OCI-LY7 (cell line): ENCODE measurements at places on chromosomes 3 and 15.
A peak's percentile ranks its signal among the peaks of the same experiment; 100 is the strongest.

DNA sequence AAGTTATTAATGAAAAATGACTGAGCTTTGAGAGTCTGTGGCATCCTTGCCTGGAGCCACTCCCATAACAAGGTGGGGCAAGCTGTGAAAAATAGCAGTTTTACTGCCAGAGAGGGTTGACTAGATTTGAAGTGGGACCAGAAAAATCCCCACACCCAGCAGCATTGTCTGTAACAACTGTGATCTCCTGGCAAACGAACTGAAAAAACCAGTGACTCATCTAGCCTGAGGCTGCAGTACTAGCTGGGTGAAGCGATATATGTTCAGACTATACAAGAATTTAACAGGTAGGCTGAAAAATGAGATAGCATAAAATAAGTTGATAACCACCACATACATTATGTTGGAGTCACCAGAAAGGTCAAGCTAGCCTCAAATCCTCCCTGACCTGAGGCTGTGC is 64.0 kb downstream of the DPH6 start:
- DNase-seq: no peak

- DNase-seq: no peak
These were observed 41.2 kb upstream of the CNOT10 start for GRCh38 chr3:32643816-32644215.

DNA sequence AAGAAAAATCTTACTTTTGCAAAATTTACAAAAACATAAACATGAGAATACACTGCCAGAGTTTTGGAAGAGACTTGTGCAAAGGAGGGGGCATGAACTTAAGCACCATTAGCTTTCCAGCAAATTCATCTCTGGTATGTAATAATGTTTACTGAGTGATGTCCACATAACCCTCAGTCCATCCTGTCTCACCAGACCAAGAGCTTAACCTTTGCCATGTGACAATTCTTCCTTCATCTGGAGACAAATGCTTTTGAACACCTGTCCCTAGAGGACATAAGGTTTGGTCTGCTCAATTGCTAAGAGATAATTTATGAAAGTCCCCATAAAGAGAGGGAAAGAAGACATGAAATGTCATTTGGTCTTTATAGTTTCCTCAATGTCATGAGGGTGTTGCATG is 412.3 kb downstream of the ERC2 start:
- DNase-seq: no peak

DNA sequence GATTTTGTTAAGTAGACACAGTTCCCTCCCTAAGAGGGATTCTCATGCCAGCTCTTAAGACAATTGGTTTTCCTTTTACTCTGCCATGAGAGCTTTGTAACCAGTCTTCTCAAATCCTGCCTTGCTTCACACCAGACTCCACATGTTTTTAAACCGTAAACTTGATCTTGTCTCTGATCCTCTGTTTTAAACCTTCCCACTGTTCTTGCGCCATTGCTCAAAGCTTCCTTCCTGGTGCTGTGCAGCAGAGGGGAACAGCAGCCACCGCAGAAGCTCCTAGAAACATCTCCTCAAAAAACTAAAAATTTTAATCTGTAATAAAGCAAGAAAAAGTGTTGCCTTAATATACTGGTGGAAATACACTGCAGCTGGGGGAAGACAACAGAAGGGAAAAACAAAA is 154.5 kb upstream of the SATB1 start:
- DNase-seq: peak; percentile 11

DNA sequence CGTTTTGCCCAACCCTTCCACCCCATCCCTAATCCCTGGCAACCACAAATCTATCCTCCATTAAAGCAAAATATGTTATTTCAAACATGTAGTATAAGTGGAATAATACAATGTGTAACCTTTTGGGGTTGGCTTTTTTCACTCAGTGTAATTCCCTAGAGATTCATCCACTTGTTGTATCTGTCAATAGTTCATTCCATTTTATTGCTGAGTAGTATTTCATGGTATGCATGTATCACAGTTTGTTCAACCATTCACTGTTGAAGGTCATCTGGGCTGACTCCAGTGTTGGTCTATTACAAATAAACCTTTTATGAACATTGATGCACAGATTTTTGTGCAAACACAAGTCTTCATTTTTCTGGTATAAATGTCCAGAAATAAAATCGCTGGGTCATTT is 38.8 kb downstream of the BSN start:
- DNase-seq: no peak

GRCh38 chr15:57494581-57494980 is 97.1 kb upstream of the MYZAP start:
- no peak for DNase-seq

DNA sequence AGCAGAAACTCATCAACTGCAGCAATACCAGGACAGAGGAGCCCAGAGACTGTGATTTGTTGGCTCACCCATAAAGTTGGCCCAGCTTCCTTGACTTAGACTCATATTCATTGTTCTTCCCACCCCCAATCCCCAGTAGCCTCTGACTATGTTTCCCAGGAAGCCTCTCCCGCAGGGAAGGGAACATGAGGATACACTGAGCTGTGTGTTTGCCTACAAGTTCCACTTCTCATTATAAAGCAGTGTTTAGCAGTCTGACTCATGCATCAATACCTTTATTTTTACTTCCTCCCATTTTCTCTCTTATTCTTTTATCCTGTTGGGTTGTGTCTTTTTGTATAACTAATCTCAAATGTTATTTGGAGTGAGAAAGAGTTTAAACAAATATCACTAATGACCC is 111.6 kb upstream of the PHLDB2 start:
- no peak for DNase-seq

GRCh38 chr15:88701561-88702095 is 62.8 kb downstream of the ISG20 start:
- peak; percentile 60 for DNase-seq

GRCh38 chr3:58051196-58051595 is 43.0 kb downstream of the FLNB start:
- DNase-seq: no peak

DNA sequence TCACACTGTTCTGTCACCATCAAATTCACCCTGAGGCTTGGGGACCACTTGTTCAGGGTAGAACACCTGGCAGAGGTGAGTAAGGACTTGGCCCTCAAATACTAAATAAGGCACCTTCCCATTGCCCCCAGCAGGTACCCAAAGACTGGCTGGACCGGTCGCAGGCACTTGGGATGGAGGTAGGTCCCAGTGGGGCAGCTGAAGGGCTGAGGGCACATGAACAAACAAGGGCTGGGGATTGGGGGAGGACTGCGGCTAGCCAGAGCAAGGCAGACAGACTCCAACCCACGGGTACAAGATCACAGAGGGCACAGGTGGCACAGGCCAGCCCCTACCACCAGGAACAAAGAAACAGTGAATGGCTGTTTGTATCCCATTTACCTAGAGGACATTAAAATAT is 1.9 kb downstream of the MRPS25 start:
- no peak for DNase-seq

GRCh38 chr3:129317014-129317771 is 38.5 kb downstream of the HMCES start:
- DNase-seq: no peak

DNA sequence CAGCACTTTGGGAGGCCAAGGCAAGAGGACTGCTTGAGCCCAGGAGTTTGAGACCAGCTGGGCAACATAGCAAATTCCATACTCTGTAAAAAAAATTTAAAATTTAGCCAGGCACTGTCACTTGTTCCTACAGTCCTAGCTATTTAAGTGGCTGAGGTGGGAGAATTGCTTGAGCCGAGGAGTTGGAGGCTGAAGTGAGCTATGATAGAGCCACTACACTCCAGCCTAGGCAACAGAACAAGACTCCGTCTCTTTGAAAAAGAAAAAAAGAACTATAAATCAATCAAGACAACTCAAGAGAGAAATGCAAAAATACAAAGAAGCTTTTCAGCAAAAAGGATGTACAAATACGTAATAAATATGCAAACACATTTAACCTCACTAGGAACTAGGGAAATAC is 78.8 kb downstream of the TJP1 start:
- DNase-seq: no peak

- DNase-seq: no peak
These were observed 555.1 kb upstream of the NAALADL2 start for GRCh38 chr3:174303907-174304560.

GRCh38 chr3:136209921-136210320 is 13.8 kb upstream of the MSL2 start:
- no peak for DNase-seq
